NCI-H446 treated with DMSO at 0.1 percent for 48 hours (cell line): ENCODE measurements at places on chromosomes 5 and 9.

- DNase-seq = no peak
Observed at GRCh38 chr5:52811067-52811749, 23.5 kb downstream of the ITGA1 start.

DNA sequence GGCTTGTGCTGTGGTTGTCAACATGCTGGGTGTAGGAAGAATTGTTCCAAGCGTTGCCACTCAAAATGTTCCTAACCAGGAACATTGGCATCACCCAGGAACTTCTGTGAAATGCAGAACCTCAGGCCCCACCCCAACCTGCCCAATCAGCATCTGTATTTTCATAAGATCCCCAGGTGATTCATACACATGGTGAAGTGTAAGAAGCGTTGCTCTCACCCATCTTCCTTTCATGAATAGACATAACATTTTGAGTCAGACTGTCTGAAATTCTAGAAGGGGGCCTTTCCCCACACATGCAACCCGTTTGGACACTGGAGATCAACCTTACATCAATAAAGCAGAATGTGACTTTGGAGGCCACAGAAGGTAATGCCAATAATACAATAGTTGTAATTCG is 9.3 kb upstream of the AFAP1L1 start:
- no peak for DNase-seq

DNA sequence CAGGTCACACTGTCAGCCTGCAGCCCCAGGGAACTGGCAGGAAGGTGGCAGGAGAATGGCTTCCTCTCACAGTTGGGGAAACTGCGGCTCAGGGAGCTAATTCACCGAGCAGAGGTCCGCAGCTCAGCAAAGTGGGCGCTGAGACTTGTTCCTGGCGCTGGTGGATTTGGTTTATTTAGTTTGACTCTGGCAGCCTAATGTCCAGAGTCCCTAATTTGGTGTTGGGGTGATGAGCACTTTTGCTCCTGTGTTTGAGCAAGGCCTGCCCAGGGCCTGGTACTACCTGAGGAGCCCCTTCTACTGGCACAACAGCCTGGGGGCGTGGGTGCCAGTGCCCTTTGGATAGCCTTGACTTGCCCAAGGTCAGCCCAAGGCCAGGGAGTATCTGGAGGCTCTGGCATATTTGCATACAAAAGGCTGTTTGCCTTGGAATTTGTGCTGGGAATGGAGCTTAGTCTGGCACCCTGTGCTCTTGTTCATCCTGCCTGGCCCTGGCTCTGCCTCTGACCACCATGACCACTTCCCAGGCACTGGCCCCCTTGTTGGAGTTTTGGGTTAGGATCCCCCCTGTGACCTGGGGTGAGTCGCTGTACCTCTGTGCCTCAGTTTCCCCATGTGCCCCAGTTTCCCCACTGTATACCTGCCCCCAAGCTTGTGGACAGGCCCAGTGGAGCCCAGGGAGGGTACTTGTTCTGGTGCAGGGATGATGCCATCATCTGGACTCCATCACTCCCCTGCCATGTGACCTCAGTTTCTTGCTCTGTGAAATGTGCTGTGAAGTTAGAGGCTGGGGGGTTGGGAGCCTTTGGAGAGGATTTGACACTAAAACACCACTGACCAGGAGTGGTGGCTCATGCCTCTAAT is 1.4 kb downstream of the SUSD3 start:
- DNase-seq = no peak

- DNase-seq = no peak
Observed at GRCh38 chr9:35940458-35941407, 17.2 kb downstream of the OR2S2 start.

DNA sequence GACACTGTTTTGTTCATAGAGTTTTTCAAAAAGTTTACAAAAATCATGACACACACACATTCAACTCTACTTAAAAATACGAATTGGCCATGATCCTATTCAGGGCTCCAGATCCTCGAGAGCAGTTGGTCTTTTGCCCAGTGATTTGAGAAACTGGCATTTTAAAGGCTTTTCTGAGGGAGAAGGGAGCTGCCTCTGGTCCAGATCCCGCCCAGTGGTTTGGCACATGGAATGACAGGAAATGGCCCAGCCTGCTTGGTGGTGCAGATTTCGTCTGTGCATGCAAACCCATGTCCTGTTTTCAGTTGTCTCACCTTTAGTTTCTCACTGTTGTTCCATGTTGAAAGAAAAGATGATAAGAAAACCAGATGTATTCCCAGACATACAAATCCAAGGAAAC is 3.6 kb downstream of the CAMK4 start:
- peak; percentile 88 for DNase-seq

GRCh38 chr5:100165309-100165708 is 369.9 kb upstream of the FAM174A start:
- DNase-seq = no peak

DNA sequence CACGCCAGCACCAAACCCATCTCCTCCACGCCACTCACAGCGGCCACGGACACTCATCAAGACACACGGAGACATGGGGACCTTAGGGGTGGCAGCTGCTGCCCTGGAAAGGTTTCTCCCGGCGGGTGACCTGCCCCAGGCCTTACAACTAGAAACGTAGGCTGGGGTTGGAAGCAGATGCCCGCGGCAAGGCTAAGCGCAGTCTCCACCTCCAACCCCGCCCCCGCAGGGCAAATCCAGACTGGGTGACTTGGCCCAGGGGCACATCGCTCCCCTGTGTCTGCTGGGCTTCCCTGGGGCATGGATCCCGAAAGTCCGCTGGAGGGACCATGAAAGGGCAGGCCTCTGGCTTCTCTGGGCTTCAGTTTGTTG is 12.0 kb upstream of the ASS1 start:
- no peak for DNase-seq

GRCh38 chr9:91727316-91727861 is 222.6 kb downstream of the ROR2 start:
- no peak for DNase-seq

DNA sequence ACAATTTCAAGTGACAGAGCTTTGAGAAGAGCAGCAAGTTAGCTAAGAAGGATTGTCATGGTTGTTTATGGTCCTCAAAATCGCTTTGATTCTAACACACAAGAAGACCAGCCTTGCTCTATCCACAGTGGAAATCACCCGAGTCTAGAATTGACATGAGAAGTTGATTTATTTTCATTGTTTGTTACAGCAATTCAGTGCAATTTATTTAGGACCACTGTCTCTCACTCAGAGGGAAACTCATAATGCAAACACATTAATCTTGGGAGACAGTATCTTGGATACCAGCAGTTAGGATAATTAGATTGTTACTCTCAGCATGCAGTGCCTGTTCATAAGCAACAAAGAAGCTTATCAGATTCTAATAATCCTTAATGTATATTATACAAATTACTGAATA is 498.9 kb downstream of the NTRK2 start:
- DNase-seq = no peak

DNA sequence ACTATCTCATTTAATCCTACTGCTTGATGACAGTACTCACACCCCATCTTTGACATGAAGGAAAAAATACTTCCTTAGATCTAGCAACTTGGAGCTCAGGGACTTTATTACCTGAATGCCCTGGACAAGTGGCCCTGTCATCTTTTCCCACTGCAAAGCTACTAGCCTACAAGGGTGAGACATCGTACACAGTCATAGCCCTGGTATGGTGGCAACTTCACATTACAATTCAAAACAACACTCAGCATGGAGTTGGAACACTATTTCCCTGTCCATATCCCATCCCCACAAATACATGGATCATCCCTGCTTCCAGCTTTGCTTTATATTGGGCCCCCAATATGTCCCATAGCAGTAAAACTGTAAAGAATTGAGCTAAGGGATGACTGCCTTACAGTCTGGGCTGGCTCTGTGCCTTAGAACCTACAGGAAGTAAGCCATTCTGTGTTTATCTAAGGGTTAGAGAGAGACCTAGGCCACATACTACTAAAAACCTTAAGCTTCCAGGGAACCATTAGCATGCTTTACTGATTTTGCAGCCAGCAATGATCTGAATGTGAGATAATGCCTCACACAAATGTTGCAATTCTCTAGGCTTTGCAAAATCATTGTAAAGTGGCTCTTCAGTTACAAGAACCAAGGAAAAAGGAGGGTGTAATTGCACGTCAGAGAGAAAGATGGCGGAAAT is 55.9 kb downstream of the OTULIN start:
- no peak for DNase-seq

- no peak for DNase-seq
Observed at GRCh38 chr9:130745210-130745800, 51.7 kb downstream of the EXOSC2 start.

DNA sequence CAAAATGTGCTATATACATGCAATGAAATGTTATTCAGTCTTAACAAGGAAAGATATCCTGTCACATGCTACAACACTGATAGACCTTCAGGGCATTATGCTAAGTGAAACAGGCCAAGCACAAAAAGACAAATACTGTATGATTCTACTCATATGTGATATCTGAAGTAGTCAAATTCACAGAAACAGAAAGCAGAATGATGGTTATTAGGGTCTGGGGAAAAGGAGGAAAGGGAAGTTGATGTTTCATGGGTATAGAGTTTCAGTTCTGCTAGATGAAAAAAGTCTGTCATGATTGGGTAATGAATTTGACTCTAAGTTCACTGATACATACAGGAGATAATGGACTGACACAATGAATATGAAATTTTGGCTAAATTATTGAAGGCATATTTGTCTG is 11.2 kb upstream of the RIC1 start:
- no peak for DNase-seq

GRCh38 chr9:129404621-129405020 is 216.3 kb downstream of the C9orf50 start:
- no peak for DNase-seq

- peak; percentile 57 for DNase-seq
Observed at GRCh38 chr5:111223787-111224560, at the start of gene CAMK4. Gene CAMK4, plus strand, starts transcription at chr5:111224384. Its CDS starts 100 bp downstream, at chr5:111224484.

DNA sequence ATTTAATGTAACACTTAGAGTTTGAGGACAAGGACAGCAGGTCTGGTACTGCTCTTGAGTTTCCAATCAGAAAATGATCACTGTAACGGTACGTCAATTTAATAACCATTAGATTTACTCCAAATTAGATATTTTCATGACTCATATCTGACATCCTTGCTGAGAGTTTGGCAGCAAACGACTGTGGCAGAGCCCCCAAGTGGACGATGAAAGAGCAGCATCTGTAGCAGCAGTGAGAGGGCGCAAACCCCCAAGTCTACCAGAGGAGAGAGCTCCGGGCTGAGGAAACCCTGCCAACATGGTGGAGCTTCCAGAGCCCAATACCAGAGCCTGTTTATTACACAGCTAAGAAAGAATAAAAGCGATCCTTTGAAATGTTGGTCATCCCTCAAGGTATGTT is 73.2 kb upstream of the EPB41L4A start:
- peak; percentile 2 for DNase-seq

DNA sequence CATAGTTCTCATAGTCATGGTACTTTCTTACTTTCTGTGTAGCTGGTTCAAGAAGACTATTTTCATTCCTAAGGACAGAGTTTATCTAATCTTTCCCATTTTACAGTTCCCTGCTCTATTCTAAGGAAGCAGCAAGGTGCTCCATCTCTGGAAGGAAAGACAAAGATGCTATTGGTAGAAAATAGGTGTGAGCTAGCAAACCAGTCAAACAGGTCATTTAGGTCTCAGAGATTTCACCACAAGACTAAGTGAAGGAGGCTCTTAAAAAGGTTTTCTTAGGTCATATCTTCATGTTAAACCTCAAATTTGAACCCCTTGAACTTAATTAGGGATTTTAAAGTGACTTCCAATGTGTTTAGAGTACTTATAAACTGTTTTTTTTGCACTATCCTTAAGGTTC is 62.6 kb downstream of the ADAMTSL1 start:
- no peak for DNase-seq

- no peak for DNase-seq
Observed at GRCh38 chr5:135439231-135440205, 7.6 kb downstream of the DCANP1 start.

DNA sequence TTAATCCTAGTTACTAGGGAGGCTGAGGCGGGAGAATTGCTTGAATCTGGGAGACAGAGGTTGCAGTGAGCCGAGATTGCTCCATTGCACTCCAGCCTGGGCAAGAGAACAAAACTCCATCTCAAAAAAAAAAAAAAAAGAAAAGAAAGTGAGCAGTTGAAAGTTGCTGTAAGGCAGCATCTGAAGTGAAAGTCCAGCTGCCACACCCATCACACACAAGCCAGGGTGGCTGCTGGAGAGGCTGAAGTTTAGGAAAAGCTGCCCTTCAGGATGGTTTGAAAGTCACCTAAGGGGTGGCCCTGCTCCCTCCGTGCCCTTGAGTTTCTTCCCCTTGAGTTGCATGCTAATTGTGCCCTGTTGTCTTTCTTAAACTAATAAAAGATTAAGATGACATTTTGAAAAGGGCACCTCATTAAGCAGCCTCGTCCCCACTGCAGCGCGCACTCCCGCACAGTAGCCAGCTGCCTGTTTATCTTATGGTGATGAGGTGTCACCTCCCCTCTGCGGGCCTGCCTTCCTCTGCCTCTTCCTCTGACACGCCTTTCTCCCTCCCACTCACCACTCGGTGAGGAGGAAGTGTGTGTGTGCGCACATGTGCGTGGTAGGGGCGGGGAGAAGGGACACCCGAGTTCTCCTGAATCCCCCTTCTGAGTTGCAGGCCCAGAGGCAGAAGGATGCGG is 104.2 kb upstream of the PANK3 start:
- no peak for DNase-seq

DNA sequence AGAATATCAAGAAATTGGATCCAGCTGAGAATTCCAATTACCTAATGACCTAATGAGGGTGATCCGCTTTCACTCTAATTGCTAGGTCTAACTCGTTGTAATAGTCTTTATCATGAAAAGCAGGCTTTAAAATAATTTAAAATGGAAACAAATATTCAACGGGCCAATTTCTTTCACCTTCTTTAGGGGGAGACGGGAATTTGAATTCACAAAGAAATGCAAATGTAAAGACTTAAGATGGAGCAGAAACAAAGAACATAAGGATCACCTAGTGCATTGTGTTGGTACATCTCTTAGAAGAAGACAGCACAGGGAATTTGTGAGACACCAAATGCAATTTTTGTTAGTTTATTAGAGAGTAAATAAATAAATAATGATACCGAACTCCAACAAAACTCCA is 1.5 kb upstream of the KCNN2 start:
- no peak for DNase-seq

DNA sequence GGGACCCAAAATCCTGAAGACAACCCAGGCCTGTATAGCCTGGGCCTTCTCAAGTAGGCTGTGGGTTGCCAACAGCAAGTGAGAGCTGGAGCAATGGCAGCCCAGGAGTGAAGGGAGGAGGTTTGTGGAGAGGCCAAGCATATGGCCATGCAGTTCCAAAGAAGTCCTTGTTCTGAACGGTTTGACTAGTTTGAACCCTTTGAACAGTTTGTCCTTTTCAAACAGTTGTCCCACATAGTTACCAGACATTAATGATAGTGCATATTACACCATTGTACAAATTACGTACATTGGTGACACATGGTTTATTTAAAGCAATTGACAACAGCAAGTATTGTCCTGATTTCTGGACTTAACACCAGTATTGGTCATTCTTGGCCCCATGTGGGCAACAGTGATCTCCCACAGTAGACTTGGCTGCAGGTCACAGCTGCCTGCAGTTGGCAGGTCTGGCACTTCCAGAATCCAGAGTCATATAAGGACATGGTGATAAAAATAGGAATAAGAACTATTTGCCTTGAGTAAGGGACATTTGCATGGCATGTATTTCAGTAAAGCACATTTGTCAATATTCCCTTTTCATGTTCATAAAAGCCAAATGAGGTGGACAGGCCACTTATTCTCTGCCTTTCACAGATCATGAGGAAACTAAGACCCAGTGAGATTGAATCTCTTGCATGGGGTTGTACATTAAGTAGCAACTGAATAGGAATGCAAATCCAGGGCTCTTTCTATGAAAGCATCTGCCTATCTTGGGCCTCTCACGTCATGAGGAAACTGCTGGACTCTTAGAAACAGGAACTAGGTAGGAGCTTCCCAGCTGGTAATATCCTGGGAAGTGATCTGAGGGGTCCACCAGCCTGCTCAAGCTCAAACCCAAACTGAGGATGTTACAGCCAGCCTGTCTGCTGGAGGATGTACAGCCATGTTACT is 30.3 kb downstream of the SLC25A48 start:
- DNase-seq = no peak
